ENCODE measurements at places on chromosomes 3 and 15.

DNA sequence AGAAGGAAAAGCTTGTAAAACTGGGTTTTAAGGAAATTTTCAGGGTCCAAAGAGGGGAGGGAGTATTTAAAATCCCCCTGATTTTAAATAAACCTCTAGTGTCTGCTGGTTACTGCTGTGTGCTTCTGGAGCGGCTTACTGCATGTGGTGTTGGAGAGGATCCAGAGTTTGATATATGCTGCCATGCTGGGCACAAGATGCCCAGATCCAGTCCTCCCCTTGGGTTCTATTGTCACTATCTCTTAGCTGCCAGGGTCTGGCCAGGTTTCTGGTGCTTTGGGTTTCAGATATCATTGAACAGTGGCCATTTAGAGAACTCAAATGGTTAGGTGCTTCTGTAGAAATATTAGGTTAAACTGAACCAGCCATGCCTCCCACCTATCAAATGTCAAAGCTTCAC, 27.5 kb downstream of the MINAR1 start:
- peaks cover 2% of the 10 kb centered on the region for H3K27me3 ChIP-seq
- peaks cover 3% of the 10 kb centered on the region for H3K36me3 ChIP-seq
- H3K27ac ChIP-seq: no peak overlapping the region

DNA sequence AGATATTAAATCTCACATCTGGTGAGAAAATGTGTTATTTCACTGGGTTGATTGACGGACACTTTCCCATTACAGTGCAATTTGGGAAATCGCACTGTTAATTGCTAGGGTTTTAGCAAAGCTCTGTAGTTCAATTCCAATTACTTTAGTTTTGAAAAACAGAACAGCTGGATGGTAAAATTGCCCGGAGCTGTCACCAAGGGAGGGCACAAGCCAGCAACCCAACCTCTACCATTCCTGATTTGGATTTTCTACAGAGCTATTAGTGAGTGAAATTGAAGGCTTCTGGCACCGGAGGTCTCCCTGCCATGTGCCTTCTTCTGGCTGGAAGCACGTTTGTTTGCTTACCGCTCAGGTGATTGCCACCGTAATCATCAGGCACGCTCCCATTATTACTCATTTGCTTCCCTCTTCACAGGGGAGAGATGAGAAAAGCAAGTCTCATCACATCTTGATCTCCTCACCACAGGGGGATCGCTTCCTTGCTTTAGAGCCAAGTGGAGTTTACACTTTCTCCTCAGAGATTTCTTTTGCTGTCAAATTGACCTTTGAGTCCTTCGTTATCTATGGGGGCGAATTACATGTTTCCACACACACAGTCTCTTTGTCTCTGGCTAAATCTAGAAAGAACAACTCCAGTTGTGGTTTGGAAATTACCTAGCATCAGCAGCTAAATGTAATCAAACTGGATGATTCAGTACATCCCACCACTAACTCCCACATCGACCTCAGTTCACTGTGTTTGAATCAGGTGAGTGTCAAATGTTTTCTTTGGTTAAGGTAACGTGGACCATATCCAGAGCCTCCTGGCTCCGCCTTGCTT, 421.7 kb upstream of the GOLIM4 start:
- no peaks in the 10 kb centered on the region for H3K36me3 ChIP-seq
- no peak overlapping the region for H3K27ac ChIP-seq
- DNase-seq: no peak
- no peak overlapping the region for H3K4me3 ChIP-seq
- H3K27me3 ChIP-seq: no peaks in the 10 kb centered on the region

GRCh38 chr3:108164391-108164790, 57.8 kb downstream of the IFT57 start:
- no peaks in the 10 kb centered on the region for H3K36me3 ChIP-seq
- no peak overlapping the region for H3K27ac ChIP-seq
- peaks cover 20% of the 10 kb centered on the region for H3K4me1 ChIP-seq
- H3K27me3 ChIP-seq: no peaks in the 10 kb centered on the region
- no peak overlapping the region for H3K4me3 ChIP-seq

- H3K36me3 ChIP-seq: no peaks in the 10 kb centered on the region
- no peaks in the 10 kb centered on the region for H3K27me3 ChIP-seq
- H3K4me3 ChIP-seq: no peak overlapping the region
- DNase-seq: no peak
These were observed 184.6 kb upstream of the CMC1 start for GRCh38 chr3:28056806-28057205.

DNA sequence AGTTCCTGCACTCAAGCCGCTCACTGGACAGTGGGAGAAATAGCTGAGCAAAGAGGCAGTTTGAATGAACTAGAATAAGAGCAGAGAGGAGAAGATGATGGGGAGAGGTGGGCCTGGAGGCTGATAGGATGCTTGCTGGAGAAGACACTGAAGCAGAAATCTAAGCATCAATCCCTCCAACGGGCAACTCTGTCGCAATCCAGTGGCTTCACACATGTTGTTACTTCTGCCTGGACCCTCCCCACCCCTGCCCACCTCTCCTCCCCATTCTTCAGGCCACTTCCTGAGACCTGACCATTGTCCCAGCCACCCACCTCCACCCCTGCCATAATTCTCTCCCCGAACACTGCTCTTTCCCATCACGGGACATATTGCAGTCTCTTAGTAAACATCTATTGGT, 76.0 kb downstream of the SRGAP3 start:
- peaks cover 2% of the 10 kb centered on the region for H3K27me3 ChIP-seq
- peaks cover 22% of the 10 kb centered on the region for H3K4me1 ChIP-seq
- H3K36me3 ChIP-seq: no peaks in the 10 kb centered on the region
- H3K4me3 ChIP-seq: no peak overlapping the region

DNA sequence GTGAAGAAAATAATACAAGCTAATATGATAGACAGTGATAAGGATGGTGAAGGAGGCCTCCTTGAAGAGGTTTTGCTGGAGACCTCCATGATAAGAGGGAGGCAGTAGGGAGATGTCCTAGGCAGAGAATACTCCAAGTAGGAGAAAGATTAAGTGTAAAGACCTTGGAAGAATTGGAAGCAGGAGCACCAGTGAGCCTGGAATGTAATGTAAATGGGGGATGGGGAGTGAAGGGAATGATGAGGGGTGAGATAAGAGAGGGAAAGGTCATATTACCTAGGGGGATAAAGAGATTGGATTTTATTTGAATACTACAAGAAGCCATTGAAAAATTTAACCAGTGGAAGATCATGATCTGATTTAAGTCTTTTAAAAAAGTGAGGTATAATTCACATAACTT, 41.7 kb upstream of the ARL14 start:
- no peak overlapping the region for H3K4me3 ChIP-seq
- H3K36me3 ChIP-seq: no peaks in the 10 kb centered on the region
- no peak for DNase-seq
- H3K27me3 ChIP-seq: no peaks in the 10 kb centered on the region

- H3K4me3 ChIP-seq: no peak overlapping the region
- no peaks in the 10 kb centered on the region for H3K4me1 ChIP-seq
- no peaks in the 10 kb centered on the region for H3K36me3 ChIP-seq
- no peak overlapping the region for H3K27ac ChIP-seq
- no peaks in the 10 kb centered on the region for H3K27me3 ChIP-seq
These were observed 56.2 kb downstream of the GREM1 start for GRCh38 chr15:32774022-32774421.

DNA sequence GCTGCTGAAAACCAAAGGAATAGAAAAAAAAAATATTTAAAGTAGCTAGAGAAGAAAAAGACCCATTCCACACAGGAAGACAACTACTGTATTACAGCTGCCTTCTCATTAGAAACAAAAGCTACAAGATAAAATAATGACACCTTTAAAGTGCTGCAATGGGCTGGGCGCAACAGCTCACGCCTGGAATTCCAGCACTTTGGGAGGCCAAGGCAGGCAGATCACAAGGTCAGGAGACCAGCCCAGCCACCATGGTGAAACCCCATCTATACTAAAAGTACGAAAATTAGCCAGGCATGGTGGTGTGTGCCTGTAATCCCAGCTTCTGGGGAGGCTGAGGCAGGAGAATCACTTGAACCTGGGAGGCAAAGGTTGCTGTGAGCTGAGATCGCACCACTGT, 31.0 kb downstream of the TRPM7 start:
- peaks cover 1% of the 10 kb centered on the region for H3K27me3 ChIP-seq
- H3K4me1 ChIP-seq: no peaks in the 10 kb centered on the region
- H3K4me3 ChIP-seq: no peak overlapping the region
- DNase-seq: no peak
- no peak overlapping the region for H3K27ac ChIP-seq

- H3K36me3 ChIP-seq: no peaks in the 10 kb centered on the region
- H3K27ac ChIP-seq: no peak overlapping the region
- DNase-seq: no peak
- peaks cover 2% of the 10 kb centered on the region for H3K4me1 ChIP-seq
- H3K27me3 ChIP-seq: peaks cover 22% of the 10 kb centered on the region
- no peak overlapping the region for H3K4me3 ChIP-seq
These were observed 1.8 kb upstream of the ATP10A start for GRCh38 chr15:25864966-25865365.
